ENCODE measurements at places on chromosomes 3 and 15.
A peak's percentile ranks its signal among the peaks of the same experiment; 100 is the strongest.

DNA sequence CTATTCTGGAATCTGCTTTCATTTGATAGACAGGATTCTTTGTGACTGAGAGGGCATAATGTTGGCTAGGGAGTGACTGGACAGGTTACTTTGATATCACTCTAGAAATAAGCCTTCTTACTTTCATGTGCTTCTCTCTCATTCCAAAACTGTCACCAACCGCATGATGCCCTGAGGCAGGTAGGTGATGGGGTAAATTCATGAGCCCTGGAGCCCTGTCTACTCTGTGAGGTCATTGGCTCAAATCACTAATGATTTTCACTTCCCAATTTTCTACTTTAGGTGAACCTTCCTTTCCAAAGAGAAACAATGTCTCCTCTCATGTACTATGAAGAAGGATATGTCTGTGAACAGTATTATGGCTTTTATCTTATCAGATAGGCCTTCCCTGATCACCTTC lies 596.7 kb downstream of the TUSC7 start:
- DNase-seq = no peak

DNA sequence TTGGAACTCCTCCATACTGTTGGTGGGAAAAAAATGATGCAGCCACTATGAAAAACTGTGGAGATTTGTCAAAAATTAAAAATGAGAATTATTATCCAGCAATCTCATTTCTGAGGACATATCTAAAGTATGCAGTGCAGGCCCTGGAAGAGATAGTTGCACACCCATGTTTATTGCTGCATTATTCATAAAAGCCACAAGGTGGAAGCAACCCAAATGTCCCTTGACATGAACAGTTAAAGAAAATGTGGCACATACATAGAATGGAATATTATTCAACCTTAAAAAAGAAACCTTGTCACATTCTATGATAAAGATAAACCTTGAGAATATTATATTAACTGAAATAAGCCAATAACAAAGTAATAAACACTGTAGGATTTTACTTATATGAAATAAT lies 80.9 kb upstream of the ARHGEF26 start:
- no peak for DNase-seq

GRCh38 chr3:170632780-170633179 lies 46.9 kb upstream of the SLC7A14 start:
- no peak for DNase-seq

- DNase-seq = no peak
Measured at GRCh38 chr15:40471808-40472150, 995 bp downstream of the CHST14 start.

- no peak for DNase-seq
Measured at GRCh38 chr3:29065211-29065785, 215.6 kb upstream of the RBMS3 start.

DNA sequence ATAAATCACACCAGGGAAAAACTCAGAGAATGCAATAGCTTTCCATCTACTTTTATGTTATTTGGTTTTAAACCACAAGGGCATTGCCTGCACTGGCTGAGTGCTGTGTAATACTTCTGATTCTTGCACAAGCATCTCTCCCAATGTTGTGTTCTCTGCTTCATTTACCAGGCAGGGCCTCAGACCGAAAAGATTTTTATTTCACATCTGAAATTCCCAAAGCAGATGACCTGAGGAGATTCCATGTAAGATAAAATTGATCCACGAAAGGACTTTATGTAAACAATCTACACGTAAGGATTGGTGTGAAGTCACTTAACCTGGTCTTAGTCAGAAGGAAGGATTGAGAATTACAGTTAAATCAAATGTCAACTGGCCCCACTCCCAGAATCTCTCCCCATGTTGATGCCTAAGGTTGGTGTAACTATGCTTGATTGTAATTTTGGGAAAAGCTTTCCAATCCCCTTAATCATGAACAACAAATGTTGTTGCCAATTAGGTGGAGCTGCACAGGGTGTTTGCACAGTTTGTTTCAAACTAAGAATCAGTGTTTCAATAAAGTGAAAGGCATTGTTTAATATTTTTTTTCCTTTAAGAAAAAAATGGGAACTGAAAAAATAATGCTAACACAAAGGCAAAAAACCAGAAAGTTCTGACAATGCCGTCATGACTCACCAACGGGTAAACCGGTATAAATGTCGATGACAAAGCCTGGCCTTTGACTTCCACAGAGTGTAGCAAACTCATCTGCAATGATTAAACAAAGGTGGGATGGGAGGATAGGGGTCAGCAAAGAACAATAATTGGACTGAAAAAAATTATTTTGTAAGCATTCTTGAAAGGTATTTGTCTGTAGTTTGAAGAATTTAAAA lies 128.6 kb downstream of the DUT start:
- no peak for DNase-seq

DNA sequence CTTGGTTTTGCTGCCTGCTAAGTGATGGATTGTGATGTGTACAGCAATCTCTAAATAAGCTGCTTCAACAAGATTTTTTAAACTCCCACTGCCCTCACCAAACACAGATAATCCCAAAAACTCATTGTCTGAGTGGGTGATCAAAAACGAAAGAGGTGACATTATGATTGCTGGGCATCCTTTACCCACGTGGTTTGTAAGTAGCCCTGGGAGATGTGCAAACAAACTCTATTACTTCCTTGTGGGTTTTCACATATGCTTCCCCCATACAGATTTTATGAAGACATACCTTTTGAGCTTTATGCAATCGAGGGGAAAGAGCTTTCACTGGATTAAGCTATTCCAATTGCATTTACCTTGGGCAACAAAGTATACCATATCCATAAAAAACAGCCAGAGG lies 1000.4 kb downstream of the FHIT start:
- DNase-seq = peak; percentile 3

- DNase-seq = no peak
Measured at GRCh38 chr3:4712109-4712508, 219.0 kb downstream of the ITPR1 start.

GRCh38 chr15:64122936-64123351 lies 27.2 kb downstream of the SNX1 start:
- DNase-seq = no peak

DNA sequence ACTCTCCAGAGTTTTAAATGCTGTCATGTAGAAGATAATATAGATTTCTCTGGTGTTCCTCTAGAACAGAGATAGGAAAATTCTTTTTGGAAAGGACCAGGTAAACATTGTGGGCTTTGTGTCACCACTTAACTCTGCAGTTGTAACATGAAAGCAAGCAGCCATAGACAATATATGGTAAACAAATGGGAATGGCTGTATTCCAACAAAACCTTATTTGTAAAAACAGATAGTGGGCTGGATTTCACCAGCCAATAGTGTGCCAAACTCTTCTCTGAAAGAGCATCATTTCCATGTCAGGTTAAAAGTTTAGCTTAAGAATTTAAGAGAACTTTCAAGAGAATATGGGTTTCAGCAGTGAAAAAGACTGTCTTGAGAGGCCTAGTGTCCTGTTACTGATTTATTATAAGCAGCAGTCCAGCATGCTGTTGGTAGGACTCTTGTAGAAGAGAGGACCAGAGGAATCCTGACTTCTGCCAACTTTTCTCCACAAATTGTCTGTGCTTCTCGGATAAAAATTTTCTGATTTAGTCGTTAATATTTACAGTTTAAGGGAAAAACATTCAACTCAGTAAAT lies 107.7 kb downstream of the TCF12 start:
- DNase-seq = no peak

DNA sequence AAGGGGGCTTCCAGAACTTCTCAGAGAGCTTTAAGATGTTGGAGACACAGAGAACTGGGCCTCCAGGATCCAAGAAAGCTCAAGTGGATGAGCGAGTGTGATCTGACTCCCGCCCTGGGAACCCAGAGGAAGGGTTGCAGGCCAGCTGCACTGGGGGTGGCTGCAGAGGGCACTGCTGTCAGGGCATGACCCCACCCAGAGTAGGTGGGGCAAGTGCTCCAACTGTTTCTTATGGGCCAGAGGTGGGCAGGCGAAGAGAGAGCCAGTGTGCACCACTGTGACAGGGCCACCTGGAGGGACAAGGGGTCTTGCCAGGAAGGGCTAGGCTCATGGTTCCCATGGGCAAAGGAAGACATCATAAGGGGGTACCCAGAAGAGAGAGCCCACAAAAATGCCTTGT lies 48.8 kb downstream of the EXOG start:
- no peak for DNase-seq

DNA sequence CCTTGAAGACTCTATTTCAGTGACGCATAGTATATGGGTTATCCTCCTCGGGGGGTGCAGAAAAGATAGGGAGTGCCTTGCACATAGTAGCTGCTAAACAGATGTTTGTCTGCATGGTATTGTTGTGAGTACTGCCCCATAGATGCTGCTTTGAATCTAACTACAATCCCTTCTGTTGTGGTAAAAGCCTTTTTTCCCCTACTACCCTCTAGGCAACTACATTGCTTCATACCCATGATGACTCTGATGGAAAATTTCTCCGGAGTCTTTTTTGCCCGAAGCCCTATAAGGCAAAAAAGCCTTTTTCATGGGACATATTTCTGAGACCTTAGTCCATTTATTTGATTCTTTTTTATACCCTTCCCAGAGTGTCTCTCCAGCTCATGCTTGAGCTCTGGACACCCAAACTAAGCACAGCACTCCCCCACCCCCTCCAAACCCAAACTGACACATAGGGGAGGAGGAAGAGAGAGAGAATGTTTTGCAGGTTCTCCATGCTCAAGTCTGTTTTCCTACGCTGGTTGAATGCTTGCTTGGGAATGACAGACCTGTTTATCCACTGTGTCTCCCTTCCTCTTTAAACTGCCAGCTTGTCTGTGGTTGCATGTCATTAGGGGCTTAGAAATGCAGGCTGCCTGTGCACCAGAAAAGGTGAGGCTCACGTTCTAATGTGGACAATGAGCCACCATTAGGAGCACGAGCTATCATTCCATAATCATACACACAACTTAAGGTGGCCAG lies 52.9 kb downstream of the LRTM1 start:
- no peak for DNase-seq

DNA sequence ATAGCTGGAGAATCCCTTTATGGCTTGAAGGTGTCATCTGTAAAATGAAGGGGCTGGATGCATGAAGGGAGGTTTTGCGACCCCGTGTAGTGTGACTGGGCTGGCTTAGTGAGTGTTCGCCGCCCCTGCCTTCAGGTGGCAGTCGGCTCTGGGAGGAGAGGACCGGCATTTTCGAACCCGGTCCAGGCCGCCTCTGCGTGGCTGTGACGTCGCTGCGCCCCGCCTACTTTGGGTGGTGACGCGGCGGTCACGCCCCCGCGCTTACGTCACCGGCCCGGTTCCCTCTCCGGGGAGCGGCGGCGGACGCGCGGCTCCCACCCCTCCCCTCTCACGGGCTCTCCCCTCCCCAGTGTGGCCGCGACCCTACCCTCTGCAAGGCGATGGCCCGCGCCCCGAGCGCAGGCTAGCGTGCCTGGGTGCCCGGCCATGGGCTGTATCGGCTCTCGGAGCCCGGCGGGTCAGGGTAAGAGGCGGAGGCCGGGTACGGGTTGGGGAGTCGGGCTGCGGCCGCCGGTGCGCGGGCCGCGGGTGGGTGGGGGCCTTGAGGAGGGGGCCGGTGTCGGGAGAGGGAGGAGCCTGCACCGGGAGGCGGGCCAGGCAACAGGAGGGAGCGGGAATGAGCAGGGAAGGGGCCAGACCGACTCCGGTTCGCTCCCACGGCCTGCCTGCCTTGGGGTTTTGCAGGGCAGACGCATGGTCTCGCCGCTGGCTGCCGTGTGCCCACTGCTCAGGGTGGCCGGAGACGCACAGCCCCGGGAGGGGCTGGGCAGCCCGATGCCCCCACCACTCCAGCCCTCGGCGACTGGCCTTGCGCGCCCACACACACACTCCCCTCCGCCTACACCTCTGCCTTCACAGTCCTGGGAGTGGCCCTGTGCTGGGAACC lies 1.5 kb upstream of the FAM131A start:
- peak; percentile 78 for DNase-seq

DNA sequence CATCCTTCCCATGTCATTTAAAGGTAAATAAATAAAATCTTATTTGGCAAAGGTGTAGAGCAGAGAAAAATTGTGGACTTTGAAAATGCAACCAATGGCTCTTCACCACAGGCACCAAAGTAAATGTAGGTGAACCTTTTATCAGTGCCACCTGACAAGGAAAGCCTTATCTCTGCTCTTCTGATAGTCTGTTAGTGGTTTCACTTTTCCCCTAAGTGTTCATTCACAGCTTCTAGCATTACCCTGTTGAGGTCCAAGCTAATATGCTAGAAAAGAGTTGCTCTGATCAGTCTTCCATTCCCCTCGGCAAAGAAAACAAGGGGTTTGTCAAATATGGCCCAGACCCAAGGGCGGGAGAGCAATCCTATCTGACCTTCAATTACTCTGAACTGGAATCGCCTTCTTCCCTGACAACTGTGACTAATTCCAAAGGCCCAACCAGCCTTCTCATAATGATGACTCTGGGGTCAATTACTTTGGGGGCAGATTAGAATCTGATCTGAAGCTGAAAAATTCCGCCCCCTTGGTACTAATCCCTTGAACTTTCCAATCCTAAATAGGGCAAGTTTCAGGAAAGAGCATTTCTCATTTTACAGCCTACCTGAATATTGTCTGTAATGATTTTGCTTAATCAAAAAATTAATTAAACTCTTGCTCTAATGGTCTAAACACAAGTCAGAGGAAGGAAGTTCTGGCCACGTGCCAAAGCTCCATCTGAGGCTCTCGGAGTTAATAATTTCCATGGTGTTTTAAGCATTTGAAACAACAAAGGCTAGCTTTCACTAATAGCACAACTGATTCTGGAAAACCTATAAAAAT lies 52.4 kb downstream of the SETMAR start:
- DNase-seq = no peak

- DNase-seq = no peak
Measured at GRCh38 chr3:198028718-198029117, 68.7 kb downstream of the LMLN start.

All from T-helper 2 cell (primary cell).